CD4-positive, CD25-positive, alpha-beta regulatory T cell (primary cell): ENCODE measurements at places on chromosomes 1 and 21.

GRCh38 chr1:47906009-47906432, 91.2 kb downstream of the TRABD2B start:
- no peak for DNase-seq

DNA sequence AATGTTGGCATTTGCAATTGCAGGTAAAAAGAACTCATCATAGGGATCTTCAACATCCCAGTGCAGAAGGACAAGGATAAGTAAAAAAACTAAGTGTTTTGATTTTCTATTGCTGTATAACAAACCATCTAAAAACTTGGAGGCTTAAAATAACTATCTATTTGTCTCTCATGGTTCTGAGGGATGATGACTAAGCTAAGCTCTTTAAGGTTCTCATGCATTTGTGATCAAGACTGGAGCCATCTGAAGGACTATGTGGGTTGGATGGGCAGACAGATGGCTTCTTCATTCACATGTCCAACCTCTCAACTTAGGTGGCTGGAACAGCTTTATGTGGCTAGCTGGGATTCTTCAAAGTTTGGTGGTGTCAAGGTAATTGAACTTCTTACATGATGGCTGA, 51.5 kb downstream of the RPL5 start:
- no peak for DNase-seq

DNA sequence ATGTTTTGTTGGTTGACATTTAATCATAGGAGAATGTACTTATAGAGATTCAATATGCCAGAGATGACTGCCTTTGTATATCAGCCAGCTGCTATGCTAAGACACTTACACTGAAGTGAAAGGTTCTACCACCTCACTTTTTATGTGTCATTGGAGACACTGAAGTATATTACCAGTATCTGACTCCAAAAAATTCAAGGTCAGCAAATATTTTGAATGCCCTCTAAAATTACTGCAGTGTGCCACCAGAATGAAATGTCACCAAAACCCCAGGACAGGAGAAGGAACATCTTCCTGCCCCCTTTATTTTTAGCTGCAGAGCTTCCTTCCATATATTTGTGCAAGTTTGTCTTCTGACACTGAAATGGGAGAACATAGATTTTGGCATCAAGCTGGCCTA, 141.5 kb downstream of the LRRC40 start:
- no peak for DNase-seq

GRCh38 chr1:93678491-93678890, 3.1 kb downstream of the BCAR3 start:
- no peak for DNase-seq

GRCh38 chr1:232966663-232967062, 16.3 kb downstream of the NTPCR start:
- no peak for DNase-seq

- no peak for DNase-seq
Measured at GRCh38 chr1:20492751-20493150, 6.7 kb upstream of the CAMK2N1 start.

DNA sequence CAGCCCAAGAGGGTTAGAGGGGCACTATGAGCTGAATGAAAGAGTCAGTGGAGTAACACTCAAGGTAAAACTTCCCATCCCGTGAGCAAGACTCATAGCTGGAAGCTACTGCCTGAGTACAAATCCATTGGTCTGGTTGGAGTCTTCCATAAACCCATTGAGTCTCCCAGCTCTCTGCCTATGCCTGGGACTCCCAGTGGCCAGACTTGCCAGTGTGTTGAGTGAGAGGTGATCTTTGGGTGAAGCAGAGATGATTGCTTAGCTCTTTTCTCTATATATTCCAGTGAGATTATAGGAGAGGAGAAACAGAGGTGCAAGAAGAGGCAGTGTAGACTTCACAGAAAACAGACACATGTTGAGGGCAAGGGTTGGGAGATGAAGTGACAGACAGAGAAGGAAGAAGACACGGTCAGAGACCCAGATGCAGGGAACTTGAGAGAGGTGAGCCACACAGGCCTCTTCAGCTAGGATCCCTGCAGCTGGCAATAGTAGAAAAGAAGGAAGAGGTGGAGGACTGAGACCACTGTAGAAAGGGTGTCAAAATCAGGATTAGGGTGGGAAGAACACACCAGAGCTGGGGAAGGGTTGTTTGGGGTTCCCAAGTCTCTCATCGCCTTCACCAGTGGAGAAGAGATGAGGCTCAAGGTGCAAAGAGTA, 3.7 kb downstream of the FOXD2 start:
- no peak for DNase-seq

- DNase-seq: no peak
Measured at GRCh38 chr1:169361281-169361680, 6.3 kb downstream of the NME7 start.

DNA sequence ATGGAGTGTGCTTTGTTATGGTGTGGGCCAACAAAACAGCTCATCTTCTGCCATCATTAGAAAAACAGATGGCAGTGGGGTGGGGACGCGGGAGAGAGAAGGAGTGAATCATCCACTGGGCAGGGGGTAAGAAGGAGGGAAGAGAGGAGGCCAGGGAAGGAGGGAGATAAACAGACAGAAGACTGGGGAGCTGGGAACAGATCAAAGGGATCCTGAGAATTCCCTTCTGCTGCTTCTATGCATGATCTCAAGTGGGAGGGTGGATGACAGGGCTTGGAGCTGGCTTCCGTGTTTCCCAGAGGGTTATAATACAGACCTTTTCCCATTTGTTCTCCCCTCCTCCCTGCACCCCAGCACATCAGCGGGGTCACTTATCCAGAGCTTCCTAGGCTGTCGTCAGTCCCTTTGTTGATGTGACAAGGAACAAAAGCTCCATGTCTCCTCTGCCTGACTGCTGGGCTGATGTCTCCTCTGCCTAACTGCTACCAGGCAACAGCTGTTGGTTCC, 338.6 kb downstream of the PAPPA2 start:
- no peak for DNase-seq

DNA sequence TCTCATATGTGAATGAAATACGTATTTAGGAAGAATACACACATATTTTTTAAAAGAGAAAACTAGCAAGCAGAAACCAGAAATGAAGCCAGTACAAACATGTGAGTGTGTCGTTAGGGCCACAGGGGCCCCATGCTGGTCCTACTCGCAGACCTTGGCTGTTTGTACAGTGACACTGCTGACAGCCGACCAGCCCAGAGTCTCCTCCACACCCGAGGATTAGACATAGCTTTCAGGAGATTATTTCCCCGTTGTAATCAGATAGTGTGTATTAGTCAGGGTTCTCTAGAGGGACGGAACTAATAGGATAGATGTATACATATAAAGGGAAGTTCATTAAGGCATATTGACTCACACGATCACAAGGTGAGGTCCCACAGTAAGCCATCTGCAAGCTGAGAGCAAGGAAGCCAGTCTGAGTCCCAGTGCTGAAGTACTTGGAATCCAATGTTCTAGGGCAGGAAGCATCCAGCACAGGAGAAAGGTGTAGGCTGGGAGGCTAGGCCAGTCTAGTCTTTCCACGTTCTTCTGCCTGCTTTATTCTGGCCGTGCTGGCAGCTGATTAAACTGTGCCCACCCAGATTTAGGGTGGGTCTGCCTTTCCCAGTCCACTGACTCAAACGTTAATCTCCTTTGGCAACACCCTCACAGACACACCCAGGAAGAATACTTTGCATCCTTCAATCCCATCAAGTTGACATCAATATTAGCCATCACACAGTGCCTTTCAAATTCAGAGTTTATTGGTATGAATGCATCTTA, 51.2 kb downstream of the DIP2A start:
- DNase-seq: no peak

- no peak for DNase-seq
Measured at GRCh38 chr1:245334827-245335490, 180.2 kb downstream of the KIF26B start.

DNA sequence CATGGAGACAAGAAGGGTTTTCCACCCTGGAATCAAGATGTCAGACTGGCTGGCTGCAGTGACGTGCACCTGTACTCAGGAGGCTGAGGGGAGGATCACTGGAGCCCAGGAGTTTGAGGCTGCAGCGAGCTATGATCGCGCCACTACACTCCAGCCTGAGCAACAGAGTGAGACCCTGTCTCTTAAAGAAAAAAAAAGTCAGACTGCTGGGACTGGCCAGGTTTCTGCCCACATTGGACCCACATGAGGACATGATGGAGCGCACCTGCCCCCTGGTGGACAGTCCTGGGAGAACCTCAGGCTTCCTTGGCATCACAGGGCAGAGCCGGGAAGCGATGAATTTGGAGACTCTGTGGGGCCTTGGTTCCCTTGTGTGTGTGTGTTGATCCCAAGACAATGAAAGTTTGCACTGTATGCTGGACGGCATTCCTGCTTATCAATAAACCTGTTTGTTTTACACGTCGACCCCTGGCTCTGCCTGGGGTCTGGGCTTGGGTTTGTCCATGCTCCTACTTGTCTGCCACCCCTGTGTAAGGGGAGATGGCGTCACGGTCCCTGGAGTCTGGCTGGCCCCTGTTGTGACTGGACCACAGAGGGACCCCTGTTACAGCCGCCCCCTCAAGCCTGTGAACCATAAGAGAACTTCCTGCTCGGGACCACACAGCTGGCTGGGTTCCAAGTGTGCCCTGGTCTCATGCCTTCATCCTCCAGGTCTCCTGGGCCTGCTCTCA, 20.9 kb upstream of the VPS13D start:
- DNase-seq: peak; percentile 83

DNA sequence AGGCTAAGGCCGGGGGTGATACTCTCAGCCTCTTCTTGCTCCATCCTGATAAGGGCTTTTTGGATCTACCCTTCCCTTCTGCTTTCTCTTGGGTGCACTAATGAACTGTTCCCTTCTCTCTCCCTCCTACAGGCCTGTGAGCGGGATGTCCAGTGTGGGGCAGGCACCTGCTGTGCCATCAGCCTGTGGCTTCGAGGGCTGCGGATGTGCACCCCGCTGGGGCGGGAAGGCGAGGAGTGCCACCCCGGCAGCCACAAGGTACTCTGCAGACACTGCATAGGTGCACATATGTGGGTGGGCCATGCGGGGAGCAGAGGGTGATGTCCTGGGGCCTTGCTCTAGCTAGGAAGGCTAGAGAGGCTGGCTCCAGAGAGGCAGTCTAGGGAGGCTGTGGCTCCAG, 2.9 kb downstream of the PROK1 start:
- no peak for DNase-seq

DNA sequence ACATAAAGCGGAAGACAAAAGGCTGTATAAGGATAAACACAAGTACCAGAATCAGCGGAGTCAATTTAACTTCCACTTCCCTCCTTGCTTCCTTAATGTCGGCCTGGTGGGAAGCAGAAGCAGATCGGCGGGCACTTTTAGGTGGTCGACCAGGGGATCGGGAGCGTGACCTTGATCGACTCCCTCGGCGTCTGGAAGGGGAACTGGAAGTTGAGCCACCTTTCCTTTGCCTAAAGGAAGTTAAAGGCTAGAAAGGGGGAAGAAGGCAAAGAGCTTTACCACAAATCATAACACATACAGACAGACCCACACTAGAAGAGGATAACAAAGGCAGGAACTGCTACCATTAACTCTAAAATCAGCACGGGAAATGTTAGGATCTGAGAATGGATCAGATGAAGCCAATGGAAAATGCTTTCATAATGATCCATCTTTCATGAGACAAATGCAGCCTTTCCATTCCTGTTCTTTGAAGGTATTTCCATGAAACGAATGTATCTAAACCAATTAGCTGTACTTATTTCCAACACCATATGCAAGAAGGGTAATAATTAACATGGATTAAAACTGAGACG, 5.7 kb downstream of the LBR start:
- DNase-seq: no peak

DNA sequence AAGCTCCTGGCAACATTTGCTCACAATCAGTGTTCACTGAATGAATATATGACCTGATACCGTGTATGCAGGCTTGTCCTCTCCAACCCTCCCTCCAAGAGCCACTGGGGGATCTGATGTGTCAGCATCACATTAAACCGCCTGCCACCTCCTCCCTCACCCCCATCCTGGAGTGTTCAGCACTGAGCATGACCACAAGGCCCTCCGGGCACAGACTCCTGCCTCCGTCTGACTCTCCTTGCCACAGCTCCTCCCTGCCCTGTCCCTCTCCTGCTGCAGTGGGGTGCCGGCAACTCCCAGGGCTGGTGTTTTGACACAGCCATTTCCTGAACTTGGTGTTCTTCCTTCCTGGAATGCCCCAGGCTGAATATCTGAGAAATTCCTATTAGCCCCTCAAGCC, 136.7 kb downstream of the FCRL5 start:
- DNase-seq: no peak

DNA sequence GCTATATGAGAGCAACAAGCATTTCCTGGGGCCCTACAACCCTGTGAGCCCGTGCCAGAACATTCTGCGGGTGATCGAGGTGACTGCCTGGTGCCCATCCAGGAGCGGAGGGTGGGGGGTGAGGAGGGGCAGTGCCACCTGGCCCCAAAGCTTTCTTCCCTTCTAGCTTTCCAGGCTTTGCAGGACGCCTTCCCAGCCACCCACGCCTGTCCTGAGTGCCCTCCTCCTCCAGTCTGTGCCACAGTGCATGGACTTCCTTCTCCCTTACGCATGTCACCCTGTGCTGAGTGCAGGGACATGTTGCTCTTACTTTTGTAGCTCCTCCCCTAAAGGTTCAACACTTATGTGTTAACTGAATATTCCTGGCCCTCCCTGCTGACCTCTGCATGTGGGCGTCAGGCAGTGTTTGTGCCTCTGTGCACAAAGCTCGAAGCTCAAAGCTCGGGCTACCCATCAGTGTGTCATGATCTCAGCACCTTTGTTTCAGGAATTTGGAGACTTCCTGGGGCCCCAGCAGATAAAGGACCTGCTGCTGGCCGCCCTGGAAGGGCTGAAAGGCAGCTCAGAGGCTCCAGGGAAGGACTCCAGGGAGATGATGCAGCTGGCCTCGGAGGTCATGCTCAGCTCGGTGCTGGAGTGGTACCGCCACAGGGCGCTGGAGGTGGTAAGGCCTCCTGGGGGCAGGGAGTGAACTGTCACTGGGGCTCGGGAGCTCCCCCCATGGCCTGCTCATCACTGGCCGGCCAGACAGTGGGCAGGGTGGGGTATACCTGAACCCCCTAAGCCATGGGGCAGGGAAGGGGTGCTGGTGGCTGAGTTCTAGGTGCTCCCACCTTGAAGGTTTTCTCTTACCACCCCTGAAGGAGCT, 36.7 kb upstream of the TTC4 start:
- DNase-seq: no peak

- DNase-seq: no peak
Measured at GRCh38 chr1:2441746-2442145, 29.4 kb upstream of the PEX10 start.
